ENCODE measurements at places on chromosomes 6 and 20.

GRCh38 chr20:51797357-51798025 is 4.8 kb downstream of the SALL4 start:
- DNase-seq, result no peak

DNA sequence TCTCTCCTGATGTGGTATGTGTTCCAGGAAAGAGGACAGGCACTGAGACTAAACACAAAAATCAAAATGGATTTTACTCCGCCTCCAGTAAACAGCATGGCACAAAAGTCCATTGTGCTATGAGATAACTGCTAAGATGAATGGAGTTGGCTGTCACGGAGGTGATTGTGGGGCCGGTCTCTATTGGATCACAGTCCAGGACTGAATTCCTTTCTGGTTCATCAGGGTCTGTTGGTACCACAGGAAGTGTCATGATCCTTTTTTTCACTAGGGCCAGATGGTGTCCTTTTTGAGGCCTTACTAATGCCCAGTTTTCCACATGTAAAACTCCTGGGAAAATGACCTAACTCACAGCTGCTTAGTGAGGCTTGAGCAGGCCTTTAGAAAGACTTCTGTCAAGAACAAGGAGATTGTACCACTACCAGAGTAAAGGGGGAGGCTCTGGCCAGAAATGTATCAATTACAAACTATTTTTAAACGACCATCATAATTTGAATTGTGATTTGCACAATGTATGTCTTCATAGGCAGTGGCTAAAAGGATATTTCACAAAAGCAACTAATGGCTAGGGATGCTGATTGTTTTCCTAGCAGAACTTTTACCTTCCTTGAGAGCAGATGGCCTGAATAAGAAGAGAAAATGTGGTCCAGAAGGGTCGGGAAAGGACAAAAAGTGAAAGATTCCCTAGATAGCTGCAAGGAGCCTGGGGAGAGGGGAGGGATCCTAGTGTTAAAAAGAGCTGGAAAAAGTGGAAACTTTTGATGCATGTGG is 192.2 kb upstream of the POU3F2 start:
- no peak for DNase-seq

GRCh38 chr6:147874322-147874721 is 365.8 kb downstream of the SAMD5 start:
- no peak for DNase-seq

GRCh38 chr6:147400968-147401367 is 107.5 kb upstream of the SAMD5 start:
- DNase-seq, result no peak

GRCh38 chr6:17879184-17879583 is 108.3 kb downstream of the KIF13A start:
- no peak for DNase-seq

DNA sequence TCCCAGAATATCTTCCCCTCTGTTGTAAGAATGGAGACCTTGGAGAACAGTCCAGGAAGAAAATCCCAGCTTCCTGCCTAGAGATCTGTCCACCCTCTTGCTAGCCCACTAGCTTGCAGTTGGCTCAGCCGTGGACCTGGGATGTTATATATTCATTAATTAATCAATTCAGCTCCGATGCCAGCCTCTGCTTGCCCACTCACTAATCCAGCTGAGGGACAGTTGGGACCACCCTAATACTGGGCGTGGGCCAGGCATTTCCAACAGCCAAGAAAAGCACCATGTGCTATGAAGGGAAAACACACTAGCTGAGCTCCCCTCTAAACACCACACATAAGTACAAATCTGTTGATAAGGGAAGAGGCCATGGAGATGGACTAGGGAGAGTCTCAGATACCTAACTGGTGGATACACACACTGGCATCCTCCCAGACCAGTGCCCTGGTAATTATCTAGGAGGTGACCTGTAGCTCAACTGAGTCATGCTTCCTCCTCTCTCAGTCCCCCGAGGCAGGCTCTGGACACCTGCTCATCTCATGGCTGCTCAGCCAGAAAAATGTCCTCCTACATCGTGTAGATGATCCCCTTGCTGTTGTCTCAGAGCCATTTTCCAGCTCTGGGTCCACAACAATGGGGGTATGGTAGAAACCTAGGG is 78.9 kb downstream of the ANKRD60 start:
- no peak for DNase-seq

Measured in stimulated activated CD4-positive, alpha-beta T cell treated with anti-CD3 and anti-CD28 coated beads, TNF-alpha, amount 100 ng/mL, for 24 hours (primary cell).